ENCODE measurements at places on chromosomes 12 and 14.

GRCh38 chr12:30679241-30679640 lies 16.4 kb downstream of the IPO8 start:
- DNase-seq: no peak
- no peak overlapping the region for H3K27ac ChIP-seq
- H3K4me1 ChIP-seq: peaks cover 4% of the 10 kb centered on the region
- H3K27me3 ChIP-seq: no peaks in the 10 kb centered on the region
- H3K36me3 ChIP-seq: peaks cover 7% of the 10 kb centered on the region
- H3K4me3 ChIP-seq: no peak overlapping the region

DNA sequence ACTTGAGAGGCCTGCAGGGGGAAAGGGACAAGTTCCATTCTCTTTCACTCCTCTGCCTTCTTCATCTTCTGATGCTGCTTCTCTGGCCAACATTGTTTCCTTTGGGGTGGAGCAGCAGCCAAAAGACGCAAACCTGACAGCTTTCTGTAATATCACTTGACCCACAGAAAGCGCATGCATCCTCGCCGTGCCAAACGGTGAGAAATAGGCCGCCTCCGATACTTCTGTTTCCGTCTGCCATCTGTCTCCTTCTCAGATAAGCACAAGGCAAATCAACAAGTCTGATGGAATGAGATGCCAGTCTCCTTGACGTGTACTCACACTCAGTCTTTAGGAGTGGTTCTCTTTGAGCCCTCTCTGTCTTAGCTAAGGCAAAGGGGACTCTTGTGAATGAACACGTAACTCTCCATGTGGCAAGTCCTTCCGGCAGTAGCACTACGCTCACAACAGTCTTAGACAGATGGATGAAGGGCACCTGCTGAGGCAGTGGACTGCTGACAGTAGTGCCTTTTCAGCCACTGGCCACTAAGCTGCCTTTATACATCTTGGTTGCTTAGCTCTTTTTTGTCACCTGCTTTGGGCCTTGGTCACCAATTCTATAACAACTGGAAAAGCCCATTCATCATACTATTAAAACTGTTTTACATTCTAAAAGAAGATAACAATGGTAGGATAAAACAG lies 214.1 kb downstream of the FBXL14 start:
- no peak for DNase-seq
- no peaks in the 10 kb centered on the region for H3K36me3 ChIP-seq
- H3K4me3 ChIP-seq: no peak overlapping the region
- H3K27ac ChIP-seq: no peak overlapping the region
- H3K27me3 ChIP-seq: no peaks in the 10 kb centered on the region
- peaks cover 7% of the 10 kb centered on the region for H3K4me1 ChIP-seq

GRCh38 chr12:52740584-52740983 lies 36.6 kb downstream of the KRT76 start:
- no peaks in the 10 kb centered on the region for H3K36me3 ChIP-seq
- no peak overlapping the region for H3K4me3 ChIP-seq
- peaks cover 5% of the 10 kb centered on the region for H3K27me3 ChIP-seq

DNA sequence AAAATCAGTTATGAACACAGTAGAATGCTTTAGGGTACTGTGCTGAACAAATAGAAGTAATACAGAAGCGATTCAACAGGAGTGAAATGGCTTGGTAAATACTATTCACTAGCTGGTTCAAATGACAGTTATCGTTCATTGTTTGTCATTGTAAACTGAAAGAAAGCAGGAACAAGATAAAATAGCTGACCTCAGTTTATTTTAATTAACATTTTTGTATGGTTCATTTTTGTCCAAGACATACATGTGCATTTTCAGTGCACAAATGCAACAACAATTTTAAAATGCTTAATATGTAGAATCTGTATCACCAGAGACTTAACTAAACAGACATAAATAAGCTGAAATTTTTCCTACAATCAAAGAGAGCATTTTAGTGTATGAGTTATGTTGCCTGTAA lies 49.9 kb downstream of the ALX1 start:
- no peak for DNase-seq
- H3K27ac ChIP-seq: no peak overlapping the region
- H3K4me1 ChIP-seq: no peaks in the 10 kb centered on the region
- no peaks in the 10 kb centered on the region for H3K27me3 ChIP-seq
- H3K36me3 ChIP-seq: no peaks in the 10 kb centered on the region
- no peak overlapping the region for H3K4me3 ChIP-seq

DNA sequence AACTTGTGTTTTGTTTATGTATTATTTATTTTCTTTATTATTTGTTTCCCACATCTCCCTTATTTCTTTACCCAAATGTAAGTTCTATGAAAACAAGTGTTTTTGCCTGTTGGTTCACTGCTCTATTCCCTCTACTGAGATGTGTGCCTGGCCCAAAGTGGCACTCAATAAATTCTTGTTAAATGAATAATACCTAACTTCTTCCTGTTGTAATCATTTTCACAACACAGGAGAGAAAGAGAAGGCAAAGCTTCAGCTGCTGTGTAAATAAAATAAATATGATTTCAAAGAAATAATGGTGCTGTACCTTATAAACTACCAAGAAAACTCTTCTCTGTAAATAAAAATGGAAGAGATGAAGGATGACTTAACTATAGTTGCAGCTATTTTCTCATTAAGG lies 116.2 kb downstream of the TRHDE start:
- no peaks in the 10 kb centered on the region for H3K27me3 ChIP-seq
- no peak overlapping the region for H3K27ac ChIP-seq
- no peaks in the 10 kb centered on the region for H3K36me3 ChIP-seq
- no peak overlapping the region for H3K4me3 ChIP-seq

DNA sequence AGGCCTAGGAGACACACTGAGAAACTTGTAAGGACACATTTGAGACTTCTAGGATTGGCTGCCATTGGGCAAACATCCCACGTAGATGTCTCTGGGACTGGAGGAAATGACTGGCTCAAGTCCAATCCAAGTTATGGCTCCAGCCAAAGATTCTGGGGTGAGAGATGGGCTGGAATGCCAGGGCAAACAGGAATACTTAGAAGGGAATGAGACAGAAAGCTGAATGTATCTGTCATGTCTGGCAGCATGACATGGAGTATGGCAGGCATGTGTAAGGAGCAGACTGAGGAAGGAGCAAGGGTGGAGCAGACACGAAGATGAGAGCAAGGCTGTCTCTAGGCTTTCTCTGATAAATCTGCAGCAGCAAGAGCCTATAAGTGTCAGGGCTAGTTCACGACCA lies 209.2 kb downstream of the PHLDA1 start:
- H3K4me1 ChIP-seq: no peaks in the 10 kb centered on the region
- no peak overlapping the region for H3K4me3 ChIP-seq
- H3K27ac ChIP-seq: no peak overlapping the region
- no peaks in the 10 kb centered on the region for H3K27me3 ChIP-seq
- no peak for DNase-seq
- no peaks in the 10 kb centered on the region for H3K36me3 ChIP-seq

- H3K4me3 ChIP-seq: no peak overlapping the region
- no peaks in the 10 kb centered on the region for H3K4me1 ChIP-seq
- DNase-seq: no peak
- H3K27me3 ChIP-seq: no peaks in the 10 kb centered on the region
- H3K27ac ChIP-seq: no peak overlapping the region
- H3K36me3 ChIP-seq: no peaks in the 10 kb centered on the region
Measured at GRCh38 chr12:68794653-68795251, 13.2 kb upstream of the MDM2 start.

DNA sequence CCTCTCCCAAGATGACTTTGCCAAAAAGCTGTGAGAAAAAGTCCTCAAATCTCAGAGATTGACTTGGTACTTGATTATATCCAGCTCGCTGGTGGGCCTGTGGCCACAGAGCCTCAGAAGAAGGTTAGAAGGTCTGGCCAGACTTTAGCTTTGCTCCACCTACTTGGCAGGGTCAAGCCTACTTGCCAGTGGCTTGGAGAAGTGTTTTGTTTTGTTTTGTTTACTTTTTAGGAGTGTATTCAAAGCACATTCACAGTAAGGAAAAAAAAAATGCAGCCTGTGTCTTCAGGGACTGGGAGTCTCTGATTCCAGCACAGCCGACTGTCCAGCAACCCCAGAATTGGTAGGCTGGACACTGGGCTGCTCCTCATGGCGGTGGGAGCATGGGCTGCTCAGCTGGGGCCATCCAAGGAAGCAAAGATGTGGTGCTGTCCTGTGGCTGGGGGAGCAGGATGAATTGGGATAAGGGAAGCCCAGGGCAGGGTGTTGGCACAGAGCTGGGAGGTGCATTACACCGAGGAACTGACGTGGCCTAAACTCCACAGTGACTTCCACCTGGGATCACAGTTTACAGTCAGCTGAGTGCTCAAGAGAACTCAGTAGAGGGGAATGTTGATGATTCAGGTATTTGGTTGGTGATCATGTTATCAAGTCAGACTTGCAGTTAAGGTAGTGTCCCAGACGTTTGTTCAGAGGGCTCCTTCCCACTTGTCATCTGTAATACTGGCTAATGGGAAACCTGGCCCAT lies 73.5 kb downstream of the PPP2R5C start:
- no peak for DNase-seq
- peak overlapping the region; percentile 26 for H3K27ac ChIP-seq
- H3K4me3 ChIP-seq: no peak overlapping the region

GRCh38 chr14:88614218-88614907 lies 51.5 kb downstream of the ZC3H14 start:
- H3K4me3 ChIP-seq: no peak overlapping the region
- H3K36me3 ChIP-seq: peaks cover 21% of the 10 kb centered on the region
- no peak overlapping the region for H3K27ac ChIP-seq
- H3K27me3 ChIP-seq: no peaks in the 10 kb centered on the region
- H3K4me1 ChIP-seq: peaks cover 8% of the 10 kb centered on the region
- no peak for DNase-seq

GRCh38 chr12:57965766-57966165 lies 24.4 kb downstream of the ATP23 start:
- no peaks in the 10 kb centered on the region for H3K4me1 ChIP-seq
- H3K27ac ChIP-seq: no peak overlapping the region
- H3K4me3 ChIP-seq: no peak overlapping the region
- no peaks in the 10 kb centered on the region for H3K27me3 ChIP-seq
- no peak for DNase-seq

DNA sequence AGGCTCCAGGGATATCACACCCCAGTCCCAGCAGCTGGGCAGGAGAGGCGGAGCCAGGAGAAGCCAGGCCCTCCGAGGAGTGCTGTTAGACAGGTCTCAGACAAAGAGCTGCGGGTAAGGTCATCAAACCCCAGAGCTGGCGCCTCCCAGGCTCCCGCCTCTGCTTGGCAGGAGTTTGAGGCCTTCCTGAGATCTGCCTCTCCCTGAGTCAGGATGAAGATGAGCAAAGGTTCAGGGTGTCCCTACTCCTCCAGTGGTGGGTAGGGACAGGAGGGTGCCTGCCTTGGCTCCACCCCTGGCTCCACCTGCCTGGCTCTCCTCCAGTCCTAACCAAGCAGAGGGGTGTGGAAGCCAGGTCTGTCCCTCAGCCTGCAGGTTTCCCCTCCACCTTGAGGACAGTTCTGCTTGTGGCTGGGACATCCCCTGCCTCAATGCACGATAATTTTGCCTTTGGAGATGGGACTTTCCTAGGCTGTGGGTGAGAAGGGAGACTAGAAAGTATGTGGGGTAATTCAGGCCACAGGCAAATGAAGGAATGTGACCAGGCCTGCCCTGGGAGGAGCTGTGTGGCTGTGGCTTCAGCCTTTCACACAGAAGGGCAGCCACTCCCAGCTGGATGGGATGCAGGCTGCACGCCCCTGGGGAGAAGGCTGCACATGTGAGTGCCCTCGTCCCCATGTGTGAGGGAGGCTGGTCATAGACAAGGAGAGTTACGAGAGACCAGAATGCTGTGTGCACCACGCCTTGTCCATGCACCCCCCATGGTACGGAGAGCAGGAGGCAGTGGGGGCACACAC lies 2.2 kb downstream of the PLEKHG6 start:
- no peaks in the 10 kb centered on the region for H3K36me3 ChIP-seq
- H3K4me1 ChIP-seq: no peaks in the 10 kb centered on the region
- H3K27ac ChIP-seq: no peak overlapping the region
- peaks cover 20% of the 10 kb centered on the region for H3K27me3 ChIP-seq

DNA sequence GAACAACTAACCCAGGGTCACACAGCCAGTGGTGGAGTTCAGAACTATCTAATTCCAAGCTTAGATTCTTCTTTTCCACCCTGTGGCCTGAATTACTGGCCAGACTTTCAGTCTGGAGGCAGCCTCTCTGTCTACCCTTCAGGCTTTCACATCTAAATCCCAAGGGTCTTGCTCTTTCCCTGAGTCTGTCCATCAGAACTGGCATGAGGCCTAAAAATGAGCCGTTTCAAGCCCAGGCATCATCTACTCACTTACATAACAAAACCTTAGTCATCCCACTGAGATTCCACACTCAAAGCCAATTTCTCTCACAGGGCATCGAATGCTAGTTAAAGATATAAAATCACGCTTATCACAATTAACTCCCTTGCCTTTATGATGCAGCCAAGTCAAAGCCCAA lies 1.3 kb upstream of the PTGDR start:
- H3K36me3 ChIP-seq: no peaks in the 10 kb centered on the region
- H3K27me3 ChIP-seq: no peaks in the 10 kb centered on the region
- DNase-seq: peak; percentile 58
- peaks cover 43% of the 10 kb centered on the region for H3K4me1 ChIP-seq

DNA sequence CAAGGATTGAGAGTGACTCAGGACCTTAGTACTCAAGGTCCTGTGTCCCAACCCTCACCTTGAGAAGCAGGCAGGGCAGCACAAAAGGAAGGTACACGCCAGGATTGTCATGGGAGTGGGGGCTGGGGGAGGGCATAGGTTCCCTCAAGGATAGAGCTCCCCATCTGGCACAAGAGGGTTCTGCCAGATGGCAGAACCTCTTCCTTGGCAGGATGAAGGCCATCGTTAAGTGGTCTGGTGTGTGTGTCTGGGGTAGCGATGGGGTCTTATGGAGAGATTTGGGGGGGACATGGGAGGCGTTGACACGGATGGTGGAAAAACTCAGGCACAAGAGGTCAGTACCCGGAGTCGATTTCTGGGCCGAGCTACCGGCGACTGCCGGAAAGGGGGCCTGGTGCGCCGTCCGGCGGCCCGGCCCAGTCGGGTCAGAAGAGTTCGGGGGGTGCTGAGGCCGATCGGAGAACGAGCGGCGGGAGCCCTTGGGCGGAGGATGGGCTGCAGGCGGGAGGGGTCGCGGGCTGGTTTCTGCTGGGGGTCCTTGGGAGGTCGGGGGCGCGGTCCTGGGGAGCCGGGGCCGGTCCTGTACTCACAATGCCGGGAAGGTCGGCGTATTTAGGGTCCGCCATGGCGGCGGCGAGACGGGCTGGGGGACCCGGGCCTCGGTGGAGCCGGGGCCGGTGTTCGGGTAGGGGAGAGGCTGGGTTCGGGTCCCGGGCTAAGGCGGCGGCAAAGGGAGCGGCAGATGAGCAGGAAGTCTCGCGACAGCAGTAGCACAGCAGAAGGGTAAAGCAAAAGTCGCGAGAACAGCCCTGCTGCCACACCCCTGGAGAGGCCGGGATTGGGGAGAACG lies at the start of gene DCTN2:
Gene DCTN2 (minus strand): TSS at position 755 of the 850 bp plus-strand sequence. CDS start 129 bp downstream, at position 626.
- peak within 1 kb of the TSS; percentile 93 for H3K27ac ChIP-seq
- peaks cover 16% of the 10 kb centered on the region for H3K4me1 ChIP-seq
- DNase-seq: peak; percentile 97
- H3K36me3 ChIP-seq: peaks cover 10% of the 10 kb centered on the region
- peak within 1 kb of the TSS; percentile 95 for H3K4me3 ChIP-seq

GRCh38 chr12:1885082-1885596 lies 33.3 kb downstream of the CACNA2D4 start:
- DNase-seq: no peak
- no peaks in the 10 kb centered on the region for H3K4me1 ChIP-seq
- no peaks in the 10 kb centered on the region for H3K27me3 ChIP-seq
- no peak overlapping the region for H3K4me3 ChIP-seq
- H3K36me3 ChIP-seq: no peaks in the 10 kb centered on the region

- no peak overlapping the region for H3K4me3 ChIP-seq
- H3K27ac ChIP-seq: peak overlapping the region; percentile 88
- no peaks in the 10 kb centered on the region for H3K4me1 ChIP-seq
Measured at GRCh38 chr14:94395888-94396574, 7.6 kb upstream of the SERPINA1 start.

GRCh38 chr14:55417955-55418354 lies 6.3 kb upstream of the ATG14 start:
- peaks cover 12% of the 10 kb centered on the region for H3K4me1 ChIP-seq
- H3K27ac ChIP-seq: no peak overlapping the region
- DNase-seq: no peak
- H3K36me3 ChIP-seq: no peaks in the 10 kb centered on the region
